NCI-H1417 treated with DMSO at 0.1 percent for 48 hours (cell line): ENCODE measurements at places on chromosomes 7 and 10.

DNA sequence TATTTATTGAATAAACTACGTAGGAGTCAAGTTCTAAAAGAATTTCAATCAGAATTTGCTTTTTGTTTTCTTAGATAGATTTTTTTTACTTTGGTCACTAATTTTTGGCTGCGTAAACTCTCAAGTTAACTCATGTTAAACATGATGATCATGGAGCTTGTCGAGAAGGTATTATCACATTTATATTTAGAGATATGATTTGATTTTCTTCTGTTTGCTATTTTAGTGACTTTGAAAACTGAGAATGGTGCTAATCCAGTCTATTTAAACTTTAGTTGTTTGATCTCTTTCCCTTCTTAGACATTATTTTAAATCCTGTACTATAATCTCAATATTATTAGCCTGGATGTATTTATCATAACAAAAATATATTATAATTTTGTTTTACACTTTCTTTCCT, 179.4 kb upstream of the SEMA3C start:
- DNase-seq: no peak

DNA sequence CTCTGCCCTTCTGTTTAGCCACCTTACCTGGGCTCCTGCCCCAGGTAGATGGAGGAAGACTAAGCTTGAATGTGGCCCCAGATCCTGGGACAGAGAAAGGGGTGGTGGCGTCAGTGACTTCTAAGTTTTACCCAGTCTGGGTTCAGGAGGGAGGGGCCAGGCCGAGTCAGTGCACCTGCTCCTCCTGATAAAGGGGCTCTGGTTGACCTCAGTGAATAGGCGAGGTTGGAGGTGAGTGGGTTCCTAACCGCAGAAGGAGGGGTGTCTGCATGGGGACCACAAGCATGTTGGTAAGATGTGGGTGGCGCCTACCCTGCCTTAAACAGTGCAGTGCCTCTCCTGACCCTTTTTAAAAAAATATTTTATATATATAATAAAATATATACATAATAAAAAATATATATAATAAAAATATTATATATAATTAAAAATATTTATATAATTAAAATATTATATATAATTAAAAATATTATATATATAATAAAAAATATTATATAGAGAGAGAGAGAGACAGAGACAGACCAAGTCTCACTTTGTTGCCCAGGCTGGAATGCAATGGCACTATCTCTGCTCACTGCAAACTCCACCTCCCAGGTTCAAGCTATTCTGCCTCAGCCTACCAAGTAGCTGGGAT, 97.3 kb upstream of the GTF2I start:
- no peak for DNase-seq

DNA sequence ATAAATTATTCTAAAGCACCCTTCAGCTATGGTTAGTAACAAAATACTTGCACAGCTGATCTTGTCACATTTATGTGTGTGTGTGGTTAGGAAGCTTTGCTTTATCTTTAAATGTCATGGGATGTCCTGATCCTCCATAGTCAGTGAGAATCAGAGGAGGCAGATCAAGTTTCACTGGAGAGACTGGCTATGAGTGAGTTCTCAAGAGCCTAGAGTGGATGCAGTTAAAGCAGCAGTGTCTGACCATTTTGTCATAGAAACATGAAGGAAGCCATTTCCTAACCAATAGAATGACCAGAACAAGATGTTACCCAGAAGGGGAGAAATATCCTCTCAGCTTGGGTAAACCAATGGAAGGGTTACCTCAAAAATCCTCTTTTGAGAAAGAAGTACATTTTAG, 207.2 kb upstream of the DKK1 start:
- no peak for DNase-seq

DNA sequence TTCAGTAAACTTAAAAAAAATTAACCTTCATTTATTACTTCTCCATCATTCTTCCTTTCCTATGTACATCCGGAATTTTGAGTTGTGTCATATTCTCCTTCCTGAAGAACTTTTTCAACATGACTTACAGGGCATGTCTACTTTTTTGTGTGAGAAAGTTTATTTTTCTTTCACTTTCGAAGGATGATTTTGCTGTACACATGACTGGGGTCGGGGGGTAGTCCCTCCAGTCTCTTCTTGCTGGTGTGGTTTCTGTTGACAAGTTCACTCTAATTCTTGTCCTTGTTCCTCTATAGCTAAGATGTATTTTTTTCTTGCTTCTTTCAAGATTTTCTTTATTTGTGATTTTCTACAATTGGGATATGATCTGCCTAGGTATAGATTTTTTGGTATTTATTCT, 55.8 kb downstream of the INPP5A start:
- no peak for DNase-seq

GRCh38 chr10:17831341-17831740, 22.2 kb downstream of the MRC1 start:
- no peak for DNase-seq

DNA sequence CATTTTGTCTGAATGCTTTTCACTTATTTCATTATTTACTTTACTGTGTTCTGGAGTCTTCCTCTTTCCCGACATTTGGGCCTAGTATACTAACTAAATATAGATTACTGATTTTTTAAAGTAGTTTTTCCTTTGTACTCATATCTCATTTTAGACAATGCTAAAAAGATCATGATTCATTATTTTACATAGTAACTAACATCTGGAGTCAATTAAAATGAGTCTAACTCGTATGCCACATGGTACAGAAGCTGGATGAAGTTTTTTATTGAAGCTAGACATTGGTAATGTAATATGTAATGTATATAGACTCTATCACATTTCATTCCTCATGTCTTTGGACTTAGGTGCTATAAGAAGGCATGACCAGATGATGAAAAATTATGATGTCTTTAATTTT, 156.3 kb upstream of the HGF start:
- DNase-seq: no peak

- no peak for DNase-seq
Measured at GRCh38 chr10:12435348-12435747, 86.0 kb downstream of the CAMK1D start.

DNA sequence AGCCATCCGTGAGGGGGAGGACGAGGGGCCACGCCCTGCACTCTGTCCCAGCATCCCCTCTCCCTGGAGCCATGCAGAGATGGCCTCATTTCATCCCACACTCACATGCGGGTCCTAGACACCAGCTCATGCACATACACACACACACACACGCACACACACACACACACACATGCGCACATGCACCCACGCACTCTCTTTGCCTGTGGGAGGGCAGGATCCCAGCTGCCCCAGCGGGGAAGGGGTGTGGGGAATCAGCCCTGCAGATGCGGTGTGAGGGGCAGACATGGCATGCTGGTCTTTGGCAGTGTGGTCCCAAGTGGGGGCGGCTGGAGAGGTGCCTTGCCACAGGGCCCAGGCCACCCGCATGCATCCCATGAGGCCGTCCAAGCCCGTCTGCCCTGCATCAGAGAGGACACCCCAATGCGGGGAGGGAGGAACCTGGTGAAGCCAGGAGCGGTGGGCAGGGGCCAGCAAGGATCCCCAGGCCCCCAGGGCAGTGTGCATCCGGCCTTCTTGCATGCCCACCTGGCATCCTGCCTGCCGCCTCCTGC, 68.1 kb downstream of the LHPP start:
- DNase-seq: no peak

DNA sequence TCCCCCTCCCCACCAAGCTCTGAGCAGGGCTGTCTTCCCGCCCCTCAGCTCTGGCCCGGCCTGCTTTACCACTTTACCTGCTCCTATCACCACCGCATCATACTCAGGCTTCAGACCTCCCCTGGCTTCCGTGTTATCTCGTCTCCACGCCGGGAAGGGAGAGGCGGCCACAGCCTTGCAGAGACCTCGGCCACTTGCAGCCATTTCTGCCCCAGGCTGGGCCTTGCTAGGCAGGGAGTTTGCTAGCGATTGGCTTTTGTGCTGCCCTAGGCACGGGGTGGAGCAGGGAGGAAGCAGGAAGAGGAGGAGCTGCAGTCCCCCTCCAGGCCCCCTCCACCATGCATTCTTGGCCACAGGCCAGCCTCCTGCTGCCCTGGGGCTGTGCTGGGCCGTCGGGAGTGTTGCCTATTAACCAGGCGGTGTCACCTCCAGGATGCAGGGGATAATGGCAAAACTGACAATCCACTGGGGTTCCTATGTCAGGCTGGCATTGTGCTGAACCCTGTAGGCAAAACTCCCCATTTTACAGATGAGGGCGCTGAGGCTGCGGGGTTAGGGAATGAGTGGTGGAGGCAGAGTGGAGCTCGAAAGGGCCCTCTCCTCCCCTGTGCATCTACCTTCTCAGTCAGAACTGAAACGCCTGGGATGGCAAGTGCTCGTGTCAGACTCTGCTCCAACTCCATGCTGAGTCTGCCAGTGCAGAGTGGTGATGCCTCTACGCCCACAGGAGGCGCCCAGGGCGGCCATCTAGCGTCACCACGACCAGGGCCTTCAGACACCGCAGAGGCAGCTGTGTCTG, at the start of gene PYROXD2:
Gene PYROXD2, minus strand, starts transcription at position 251 of the 799 bp plus-strand sequence. Its CDS starts 47 bp downstream, at position 204.
- DNase-seq: peak; percentile 21

- DNase-seq: no peak
Measured at GRCh38 chr7:135791543-135792362, 43.1 kb upstream of the FAM180A start.

GRCh38 chr7:40836218-40836617, 701.4 kb downstream of the SUGCT start:
- DNase-seq: no peak

DNA sequence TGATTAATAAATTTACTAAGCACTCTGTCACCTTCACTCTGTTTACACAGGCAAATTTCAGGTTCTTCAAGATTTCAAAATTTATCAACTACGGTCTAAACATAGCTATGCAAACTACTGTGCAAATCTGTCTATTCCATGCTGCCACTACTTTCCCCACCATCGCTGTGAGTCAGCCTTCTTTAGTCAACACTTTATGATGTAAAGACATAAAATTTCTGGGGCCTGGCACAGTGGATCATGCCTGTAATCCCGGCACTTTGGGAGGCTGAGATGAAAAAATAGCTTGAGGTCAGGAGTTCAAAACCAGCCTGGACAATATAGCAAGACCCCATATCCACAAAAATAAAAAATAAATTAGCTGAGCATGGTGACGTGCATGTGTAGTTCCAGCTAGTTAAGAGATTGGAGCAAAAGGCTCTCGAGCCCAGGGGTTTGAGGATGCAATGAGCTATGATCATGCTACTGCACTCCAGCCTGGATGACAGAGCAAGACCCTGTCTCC, 42.6 kb downstream of the CNOT4 start:
- DNase-seq: no peak

DNA sequence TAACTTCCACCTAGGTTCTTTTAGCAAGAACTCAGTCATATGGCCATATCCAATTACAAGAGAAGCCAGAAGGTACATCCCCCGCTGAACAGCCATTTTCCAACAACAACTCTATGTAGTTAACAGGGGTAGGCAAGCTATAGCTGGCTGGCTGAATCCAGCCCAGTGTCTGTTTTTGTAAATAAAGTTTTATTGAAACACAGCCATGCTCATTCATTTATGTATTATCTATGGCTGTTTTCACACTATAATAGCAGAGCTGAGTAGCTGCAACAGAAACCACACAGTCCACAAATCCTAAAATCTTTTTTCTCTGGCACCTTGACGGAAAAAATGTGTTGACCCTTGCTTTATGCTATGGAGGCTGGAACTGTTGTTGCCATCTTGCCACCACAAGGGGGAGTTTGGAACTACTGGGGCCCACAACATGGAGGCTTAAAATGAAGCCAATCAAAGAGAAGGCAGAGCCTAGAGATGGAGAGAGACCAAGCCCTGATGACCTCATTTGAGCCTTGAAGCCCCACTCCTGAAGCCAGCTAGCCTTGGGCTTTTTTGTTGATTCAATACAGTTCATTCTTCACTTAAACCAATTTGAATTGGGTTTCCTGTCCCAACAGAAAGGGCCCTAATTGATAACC, 33.3 kb upstream of the XPNPEP1 start:
- DNase-seq: no peak

DNA sequence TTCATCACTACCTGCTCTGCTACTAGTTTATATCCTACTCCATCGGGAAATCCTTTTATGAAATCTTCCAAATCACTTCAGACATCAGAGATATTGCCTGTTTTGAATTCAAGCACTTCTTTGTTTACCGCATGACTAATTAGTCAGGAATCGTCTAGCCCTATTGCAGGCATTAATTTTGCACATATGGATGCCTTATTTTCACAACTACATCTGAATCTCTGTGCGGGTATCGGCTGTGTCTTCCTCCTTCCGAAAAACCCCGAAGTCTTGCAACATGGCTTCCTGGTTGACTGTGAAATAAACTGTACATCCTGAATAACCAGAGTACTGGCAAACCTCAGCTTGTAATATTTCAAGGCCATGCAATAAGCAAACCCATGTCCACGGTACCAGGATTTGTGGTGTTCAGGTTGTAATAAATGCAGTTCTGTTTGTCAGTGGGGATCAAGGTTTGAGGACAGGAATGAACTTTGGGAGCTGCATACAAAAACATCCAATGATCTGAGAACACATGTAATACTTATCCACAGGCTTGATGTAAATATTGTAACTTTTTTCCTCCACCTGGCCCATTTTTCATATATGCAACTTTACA, 642.1 kb downstream of the PARD3 start:
- DNase-seq: no peak

DNA sequence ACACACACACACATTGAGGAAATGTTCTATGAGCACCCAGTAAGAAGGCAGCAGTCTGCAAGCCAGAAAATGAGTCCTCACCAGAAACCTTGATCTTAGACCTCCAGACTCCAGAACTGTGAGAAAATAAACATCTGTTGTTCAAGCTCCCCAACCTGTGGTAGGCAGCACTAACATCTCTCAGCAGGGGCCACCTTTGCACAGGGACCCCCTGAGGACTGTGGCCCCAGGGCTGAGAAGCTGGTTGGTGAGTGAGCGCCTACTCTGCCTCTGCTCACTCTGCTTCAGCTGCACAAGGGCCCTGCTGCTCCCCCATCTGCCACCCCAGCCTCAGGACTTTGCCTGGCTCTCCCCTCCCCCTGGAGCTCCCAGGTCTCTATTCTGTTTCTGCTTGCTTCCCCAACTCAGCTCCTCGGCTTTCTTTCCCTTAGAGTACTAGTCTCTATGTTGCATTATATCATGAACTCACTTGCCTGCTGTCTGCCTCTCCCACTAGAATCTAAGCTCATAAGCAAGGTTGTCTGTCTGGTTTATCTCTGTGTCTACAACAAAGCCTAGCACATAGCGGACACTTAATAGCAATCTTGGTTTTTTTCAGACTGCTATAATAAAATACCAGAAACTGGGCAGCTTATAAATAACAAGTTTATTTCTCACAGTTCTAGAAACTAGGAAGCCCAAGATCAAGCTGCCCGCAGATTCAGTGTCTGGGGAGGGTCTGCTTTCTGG, 40.4 kb upstream of the PRLHR start:
- no peak for DNase-seq

GRCh38 chr10:31977440-31978155, 49.0 kb upstream of the ARHGAP12 start:
- DNase-seq: no peak

- no peak for DNase-seq
Measured at GRCh38 chr10:53737132-53737531, 964.5 kb upstream of the MBL2 start.

DNA sequence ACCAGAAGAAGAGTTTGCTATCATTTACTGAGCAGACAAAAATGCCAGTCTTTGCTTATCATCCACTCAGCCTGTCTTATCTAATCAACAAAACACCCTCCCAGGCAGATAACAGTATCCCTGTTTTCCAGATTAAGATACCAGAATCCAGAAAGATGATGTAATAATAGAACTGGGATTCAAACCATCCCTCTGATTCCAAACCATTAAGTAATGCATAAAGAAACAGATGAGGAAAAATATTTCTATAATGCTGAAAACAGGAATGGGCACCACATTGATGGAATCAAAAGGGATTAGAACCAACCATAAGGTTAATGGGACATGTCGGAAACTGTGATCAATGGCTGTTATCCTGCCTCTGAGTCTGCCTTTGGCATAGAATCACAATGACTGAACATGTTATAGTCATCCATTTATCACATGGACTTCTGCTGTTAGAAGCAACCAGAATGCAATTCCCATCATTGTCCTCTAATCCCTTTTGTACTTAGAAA, 92.1 kb upstream of the RSU1 start:
- DNase-seq: no peak
